ENCODE measurements at places on chromosomes 5 and 9. TPM values are rescaled to one million over a fixed set of nuclear protein-coding genes. Genes with fewer than 3 reads are reported as not detected.

MORN5 gene
- total RNA-seq: not detected

DNA sequence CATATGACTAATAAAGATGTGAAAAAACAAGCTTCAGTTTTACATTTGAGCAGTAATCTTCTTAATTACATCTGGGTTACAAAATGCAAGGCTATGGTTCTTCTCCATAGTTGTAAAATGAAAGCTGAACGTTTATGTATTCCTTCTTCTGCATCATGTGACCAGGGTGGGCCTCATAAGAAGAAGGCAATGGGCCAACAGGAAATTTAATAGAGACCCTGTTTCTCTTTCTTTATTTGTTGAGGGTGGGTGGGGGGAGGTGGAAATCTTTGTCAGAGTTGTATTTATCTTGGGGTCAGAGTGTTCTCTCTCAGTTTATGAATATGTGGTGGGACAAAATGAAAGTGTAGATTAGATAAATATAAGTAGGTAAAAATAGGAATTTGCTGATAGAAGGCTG, 418.8 kb downstream of the TLE4 start:
- H3K36me3 ChIP-seq: no peaks in the 10 kb centered on the region
- no peak for DNase-seq
- no peaks in the 10 kb centered on the region for H3K4me1 ChIP-seq
- H3K27ac ChIP-seq: no peak overlapping the region

- H3K4me1 ChIP-seq: no peaks in the 10 kb centered on the region
Measured at GRCh38 chr9:135670721-135671590, 7.8 kb downstream of the LCN9 start.

- no peak for DNase-seq
- H3K27me3 ChIP-seq: peaks cover 7% of the 10 kb centered on the region
- no peak overlapping the region for H3K4me3 ChIP-seq
- H3K36me3 ChIP-seq: no peaks in the 10 kb centered on the region
Measured at GRCh38 chr9:69273161-69273560, 51.9 kb upstream of the ENTREP1 start.

AGXT2 gene
- not detected for total RNA-seq

SCGB3A1 gene
- not detected for total RNA-seq

- no peak overlapping the region for H3K4me3 ChIP-seq
- H3K4me1 ChIP-seq: peaks cover 11% of the 10 kb centered on the region
- DNase-seq: no peak
- H3K36me3 ChIP-seq: peaks cover 17% of the 10 kb centered on the region
- no peak overlapping the region for H3K27ac ChIP-seq
- no peaks in the 10 kb centered on the region for H3K27me3 ChIP-seq
Measured at GRCh38 chr5:40447438-40447837, 232.3 kb upstream of the PTGER4 start.

GRCh38 chr9:95727947-95728520, 147.5 kb upstream of the ERCC6L2 start:
- H3K36me3 ChIP-seq: peaks cover 2% of the 10 kb centered on the region
- peaks cover 26% of the 10 kb centered on the region for H3K27me3 ChIP-seq
- peaks cover 1% of the 10 kb centered on the region for H3K4me1 ChIP-seq
- no peak overlapping the region for H3K27ac ChIP-seq

DNA sequence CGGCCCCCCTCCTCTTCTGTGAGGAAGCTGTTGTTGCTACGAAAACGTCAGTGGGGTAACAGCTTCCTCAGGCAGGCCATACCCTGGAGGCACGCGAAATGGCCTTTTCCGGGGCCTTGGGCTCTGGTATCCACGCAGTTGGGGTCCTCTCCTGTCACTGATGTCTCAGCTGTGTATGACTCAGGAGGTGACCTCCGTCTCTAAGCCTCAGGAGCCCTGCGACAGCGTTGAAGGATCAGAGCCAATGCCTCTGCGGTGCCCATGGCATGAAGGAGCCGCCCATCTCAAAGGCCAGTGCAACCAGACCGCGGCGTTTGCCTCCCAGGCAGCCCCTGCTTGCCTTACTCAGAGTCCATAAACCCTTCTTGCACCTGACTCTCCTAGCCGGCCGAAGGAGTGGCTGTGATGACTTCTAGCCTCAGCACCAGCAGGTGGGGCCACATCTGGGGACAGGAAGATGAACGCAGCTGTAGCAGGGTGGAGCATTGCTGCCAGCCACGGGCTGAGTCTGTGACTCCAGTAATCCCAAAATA, 1.0 kb upstream of the MXD3 start:
- peaks cover 2% of the 10 kb centered on the region for H3K36me3 ChIP-seq
- peaks cover 26% of the 10 kb centered on the region for H3K4me1 ChIP-seq
- no peaks in the 10 kb centered on the region for H3K27me3 ChIP-seq
- peak overlapping the region; percentile 48 for H3K4me3 ChIP-seq
- peak overlapping the region; percentile 3 for H3K27ac ChIP-seq

- H3K36me3 ChIP-seq: no peaks in the 10 kb centered on the region
- peaks cover 7% of the 10 kb centered on the region for H3K27me3 ChIP-seq
- DNase-seq: no peak
Measured at GRCh38 chr9:105681724-105682123, 12.6 kb upstream of the TMEM38B start.

- peaks cover 12% of the 10 kb centered on the region for H3K36me3 ChIP-seq
- no peak overlapping the region for H3K27ac ChIP-seq
- DNase-seq: no peak
- H3K4me1 ChIP-seq: peaks cover 36% of the 10 kb centered on the region
- H3K27me3 ChIP-seq: no peaks in the 10 kb centered on the region
- H3K4me3 ChIP-seq: no peak overlapping the region
Measured at GRCh38 chr9:15160673-15161072, 146.3 kb downstream of the TTC39B start.

KLHL9 gene
- total RNA-seq: 35.2 TPM

- H3K27me3 ChIP-seq: no peaks in the 10 kb centered on the region
- no peaks in the 10 kb centered on the region for H3K4me1 ChIP-seq
- no peak overlapping the region for H3K4me3 ChIP-seq
Measured at GRCh38 chr5:29307478-29307877, 1886.0 kb upstream of the CDH6 start.

WDR38 gene
- not detected for total RNA-seq

TAF1L gene
- not detected for total RNA-seq

TMEM215 gene
- total RNA-seq: not detected

DNA sequence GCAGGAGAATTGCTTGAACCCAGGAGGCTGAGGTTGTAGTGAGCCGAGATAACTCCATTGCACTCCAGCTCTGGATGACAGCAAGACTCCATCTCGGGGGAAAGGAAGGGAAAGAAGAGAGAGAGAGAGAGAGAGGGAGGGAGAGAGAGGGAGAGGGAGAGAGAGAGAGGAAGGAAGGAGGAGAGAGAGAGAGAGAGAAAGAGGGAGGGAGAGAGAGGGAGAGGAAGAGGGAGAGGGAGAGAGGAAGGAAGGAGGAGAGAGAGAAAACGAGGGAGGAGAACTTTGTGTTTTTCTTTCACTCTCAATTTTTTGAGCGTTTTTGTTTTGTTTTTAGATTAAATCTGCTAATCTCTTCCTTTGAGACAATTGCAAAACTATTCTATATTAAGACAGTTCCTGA, 46.9 kb downstream of the SPEF2 start:
- no peak overlapping the region for H3K4me3 ChIP-seq
- no peaks in the 10 kb centered on the region for H3K27me3 ChIP-seq
- H3K4me1 ChIP-seq: peaks cover under 1% of the 10 kb centered on the region
- no peak overlapping the region for H3K27ac ChIP-seq

- no peak overlapping the region for H3K27ac ChIP-seq
- no peak overlapping the region for H3K4me3 ChIP-seq
- no peaks in the 10 kb centered on the region for H3K36me3 ChIP-seq
- DNase-seq: no peak
- H3K4me1 ChIP-seq: peaks cover 13% of the 10 kb centered on the region
Measured at GRCh38 chr5:180645274-180646204, 3.9 kb downstream of the FLT4 start.

GRCh38 chr9:75462866-75463265, 374.6 kb downstream of the OSTF1 start:
- peaks cover 40% of the 10 kb centered on the region for H3K4me1 ChIP-seq
- H3K27ac ChIP-seq: no peak overlapping the region
- no peaks in the 10 kb centered on the region for H3K36me3 ChIP-seq
- H3K4me3 ChIP-seq: no peak overlapping the region

DNA sequence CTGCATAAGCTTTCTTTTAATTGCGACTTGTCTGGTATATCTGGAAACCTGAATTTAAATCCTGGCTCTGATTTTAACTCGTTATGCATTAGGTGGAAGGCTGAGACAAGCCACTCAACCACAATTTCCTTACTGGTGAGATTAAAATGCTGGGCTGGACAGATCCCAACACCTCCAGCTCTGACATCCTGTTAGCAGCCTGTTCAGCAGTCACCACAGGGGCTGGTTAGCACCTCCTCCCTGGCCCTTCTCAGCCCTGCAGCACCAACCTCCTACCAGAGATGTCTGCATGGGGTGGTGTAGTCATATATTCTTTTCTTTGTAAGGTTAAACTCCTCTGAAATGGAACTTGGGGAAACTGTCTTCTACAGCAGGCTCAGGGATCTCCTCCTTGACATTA, 156.5 kb upstream of the NFIL3 start:
- no peak overlapping the region for H3K4me3 ChIP-seq
- no peak for DNase-seq
- no peak overlapping the region for H3K27ac ChIP-seq
- no peaks in the 10 kb centered on the region for H3K4me1 ChIP-seq

DNA sequence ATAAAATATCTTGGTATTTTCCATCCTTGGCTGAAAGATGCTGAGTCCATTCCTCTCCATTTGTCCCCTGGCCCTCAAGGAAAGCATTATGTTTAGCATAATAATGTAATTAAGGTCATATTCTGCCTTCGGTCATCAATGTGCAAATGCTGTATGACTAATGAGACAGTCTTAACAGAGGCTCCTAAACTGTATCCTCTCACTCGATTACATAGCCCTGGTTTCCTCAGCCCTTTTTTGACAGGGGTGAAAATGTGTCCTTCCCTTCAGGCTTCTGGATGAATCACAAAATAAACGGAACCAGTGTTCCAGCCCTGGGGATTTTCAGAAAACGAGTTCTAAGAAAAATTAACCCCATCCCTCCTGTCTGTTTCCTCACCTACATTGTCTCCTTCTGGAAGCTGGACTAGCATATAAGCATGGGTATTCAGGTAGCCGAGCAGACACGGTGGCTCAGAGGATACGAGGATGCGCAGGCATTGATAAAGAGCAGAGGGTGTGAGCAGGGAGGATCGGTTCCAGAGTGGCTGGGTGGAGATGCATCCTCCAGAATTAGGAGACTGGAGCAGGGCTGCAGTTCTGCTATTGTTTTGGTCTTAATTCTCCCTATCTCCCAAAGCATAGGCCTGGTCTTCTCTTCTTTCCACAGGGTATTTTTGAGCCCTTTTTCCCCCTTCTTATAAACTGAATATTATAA, 742.9 kb downstream of the TLR4 start:
- H3K27me3 ChIP-seq: no peaks in the 10 kb centered on the region
- H3K27ac ChIP-seq: no peak overlapping the region
- H3K4me3 ChIP-seq: no peak overlapping the region
- DNase-seq: no peak

SPINK6 gene
- not detected for total RNA-seq

DNA sequence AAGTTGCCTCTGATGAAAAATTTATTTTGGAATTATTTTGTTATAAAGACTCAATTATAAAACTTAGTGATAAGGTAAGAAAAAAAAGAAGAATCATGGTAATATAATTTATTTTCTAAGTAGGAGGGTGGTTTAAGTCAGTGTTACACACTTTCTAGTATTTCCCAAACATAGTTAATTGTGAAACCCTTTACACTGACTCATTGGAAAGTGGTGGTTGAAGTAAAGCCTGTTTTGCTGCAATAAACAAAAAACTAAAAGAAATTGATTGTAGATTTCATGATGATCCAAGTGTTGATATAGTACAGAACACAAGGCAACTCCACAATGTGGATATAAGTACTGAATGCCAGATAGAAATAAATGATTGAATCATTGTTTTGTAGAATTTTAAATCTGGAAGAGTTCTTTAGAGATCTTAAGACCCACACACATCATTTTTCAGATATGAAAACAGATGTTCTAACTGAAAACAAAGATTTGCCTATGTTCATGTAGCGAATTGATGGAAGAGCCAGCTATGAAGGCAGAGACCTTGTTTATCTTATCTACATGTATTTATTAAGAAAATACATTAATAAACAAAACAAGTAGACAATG, 539.8 kb downstream of the PRELID2 start:
- no peaks in the 10 kb centered on the region for H3K4me1 ChIP-seq
- no peak overlapping the region for H3K27ac ChIP-seq
- no peaks in the 10 kb centered on the region for H3K36me3 ChIP-seq
- H3K27me3 ChIP-seq: no peaks in the 10 kb centered on the region

DNA sequence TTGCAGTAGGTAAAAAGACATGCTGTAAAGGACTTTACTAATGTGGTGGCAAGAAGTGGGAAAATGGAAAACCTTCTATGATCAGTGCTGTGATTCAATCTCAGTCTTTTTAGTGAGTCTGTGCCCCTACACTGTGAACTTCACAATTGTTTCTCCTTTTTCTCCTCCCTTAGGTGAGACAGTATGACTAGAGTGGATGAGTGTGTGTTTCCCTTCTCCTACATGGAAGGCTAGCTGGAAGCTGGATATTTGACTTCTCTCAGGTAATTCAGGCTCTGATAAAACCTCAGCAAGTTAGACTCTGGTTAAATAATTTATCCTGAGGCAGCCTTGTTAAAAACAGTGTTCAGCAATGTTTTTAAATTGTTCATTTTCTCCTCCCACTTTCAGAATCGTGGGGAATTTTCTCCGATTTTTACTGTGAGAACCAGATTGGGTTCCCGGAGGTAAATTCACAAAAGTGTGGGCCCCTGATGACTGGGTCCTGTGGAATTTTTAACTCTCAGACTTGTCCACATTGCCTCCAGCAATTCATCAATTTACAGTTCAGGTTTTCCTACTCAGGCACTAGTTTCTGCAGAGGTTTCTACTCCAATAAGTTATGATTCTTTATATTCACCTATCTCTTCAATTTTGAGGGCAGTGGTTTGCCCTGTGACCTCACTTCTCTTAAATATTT, 149.1 kb upstream of the PIK3R1 start:
- no peak for DNase-seq
- peaks cover 8% of the 10 kb centered on the region for H3K4me1 ChIP-seq
- peaks cover 8% of the 10 kb centered on the region for H3K27me3 ChIP-seq
- H3K36me3 ChIP-seq: peaks cover 7% of the 10 kb centered on the region
- no peak overlapping the region for H3K27ac ChIP-seq
- no peak overlapping the region for H3K4me3 ChIP-seq

RIMOC1 gene
- total RNA-seq: 43.6 TPM

DNA sequence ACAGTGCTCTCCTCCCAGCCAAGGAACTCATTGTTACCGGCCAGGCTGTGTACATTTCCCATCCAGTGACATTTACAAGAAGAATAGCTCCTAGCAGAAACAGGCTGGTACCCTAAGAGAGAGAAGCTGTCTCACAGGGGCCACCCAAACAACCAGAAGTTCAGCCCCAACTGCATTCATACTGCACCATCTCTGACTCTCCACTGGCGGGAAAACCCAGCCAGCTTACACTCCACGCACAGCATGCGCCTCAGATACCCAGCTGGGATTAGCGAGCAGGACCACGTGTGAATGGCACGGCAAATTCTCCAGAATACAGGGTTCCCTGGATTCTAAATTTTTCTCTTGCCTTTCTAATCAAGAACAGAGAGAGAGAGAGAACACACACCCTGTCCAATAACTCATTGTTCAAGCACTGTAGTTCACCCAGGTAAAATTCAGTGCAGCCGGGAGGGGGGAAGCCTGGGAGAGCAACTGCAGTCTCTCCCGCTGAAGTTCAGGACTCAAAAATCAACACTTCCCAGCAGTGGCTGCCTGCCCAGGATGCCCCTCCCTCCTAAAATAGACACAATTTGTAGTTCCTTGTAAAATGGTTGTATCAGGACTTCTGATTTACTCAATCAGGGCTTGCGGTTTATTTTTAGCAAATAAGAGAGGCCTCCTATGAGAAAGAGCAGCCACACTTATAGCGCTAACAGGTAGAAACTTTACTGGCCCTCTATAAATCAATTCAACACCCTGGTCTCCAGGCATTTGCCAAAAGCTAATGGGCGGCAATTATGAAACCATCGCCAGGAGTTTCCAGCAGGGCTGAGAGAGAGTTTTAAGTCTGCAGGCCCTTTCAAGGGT, 2.2 kb downstream of the COL23A1 start:
- H3K4me3 ChIP-seq: no peak overlapping the region
- peaks cover 10% of the 10 kb centered on the region for H3K4me1 ChIP-seq
- no peak for DNase-seq
- H3K27me3 ChIP-seq: peaks cover 39% of the 10 kb centered on the region
